Sciatic nerve (tissue), 2 donors: ENCODE measurements at places on chromosomes 2 and 18.

DNA sequence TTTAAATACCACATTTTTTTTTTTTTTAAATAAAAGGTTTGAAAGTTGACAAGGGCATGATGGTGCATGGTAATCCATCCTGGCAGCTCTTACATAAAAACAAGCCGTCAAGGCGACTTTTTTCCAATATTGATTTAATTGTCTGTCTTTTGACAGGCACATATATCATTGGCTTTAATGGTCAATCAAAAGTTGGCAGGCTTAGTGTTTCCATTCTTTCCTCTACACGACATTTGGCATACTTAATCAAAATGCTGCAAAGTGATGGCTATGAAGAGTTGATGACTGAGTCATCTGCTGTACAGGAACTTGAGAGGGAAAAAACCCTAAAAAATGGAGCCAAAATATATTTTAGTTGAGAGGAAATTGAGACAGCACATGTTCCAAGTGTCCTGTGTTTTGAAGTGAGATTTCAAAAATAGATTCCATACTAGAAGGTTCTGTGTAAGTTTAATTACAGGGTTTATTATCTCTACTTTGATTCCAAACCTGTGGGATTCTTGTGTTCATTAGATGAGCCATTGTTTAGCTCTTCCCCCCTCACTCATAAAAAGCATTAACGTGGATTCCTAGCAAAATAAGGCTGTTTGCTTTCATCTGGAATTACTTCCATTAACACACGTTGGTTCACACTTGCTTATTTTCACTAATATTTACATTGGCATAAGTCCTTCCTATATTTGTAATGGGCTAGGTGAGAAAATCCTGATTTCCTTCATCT is 3.2 kb downstream of the TSHZ1 start:
- no peak for DNase-seq

DNA sequence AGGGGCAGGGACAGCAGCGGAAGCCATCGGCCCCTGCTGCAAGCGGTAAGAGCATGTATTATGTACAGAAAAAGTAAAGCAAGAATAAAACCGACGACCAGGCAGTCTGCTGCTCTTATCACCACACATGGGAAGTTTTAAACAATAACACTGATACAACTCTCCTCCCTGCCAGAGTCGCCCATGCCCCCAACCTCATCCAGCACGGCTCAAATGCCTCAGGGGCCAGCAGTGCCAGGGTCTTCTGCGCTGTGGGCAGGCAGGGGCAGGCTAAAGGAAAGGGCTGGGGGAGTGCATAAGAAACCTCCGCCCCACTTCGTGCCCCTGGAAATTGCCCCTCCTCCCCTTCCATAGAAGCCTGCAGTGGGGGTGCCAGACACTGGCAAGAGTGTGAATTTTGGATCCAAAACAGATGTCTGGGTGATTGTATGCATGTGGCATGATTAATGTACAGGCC is 10.1 kb downstream of the TEX51 start:
- DNase-seq: peak; percentile 35

DNA sequence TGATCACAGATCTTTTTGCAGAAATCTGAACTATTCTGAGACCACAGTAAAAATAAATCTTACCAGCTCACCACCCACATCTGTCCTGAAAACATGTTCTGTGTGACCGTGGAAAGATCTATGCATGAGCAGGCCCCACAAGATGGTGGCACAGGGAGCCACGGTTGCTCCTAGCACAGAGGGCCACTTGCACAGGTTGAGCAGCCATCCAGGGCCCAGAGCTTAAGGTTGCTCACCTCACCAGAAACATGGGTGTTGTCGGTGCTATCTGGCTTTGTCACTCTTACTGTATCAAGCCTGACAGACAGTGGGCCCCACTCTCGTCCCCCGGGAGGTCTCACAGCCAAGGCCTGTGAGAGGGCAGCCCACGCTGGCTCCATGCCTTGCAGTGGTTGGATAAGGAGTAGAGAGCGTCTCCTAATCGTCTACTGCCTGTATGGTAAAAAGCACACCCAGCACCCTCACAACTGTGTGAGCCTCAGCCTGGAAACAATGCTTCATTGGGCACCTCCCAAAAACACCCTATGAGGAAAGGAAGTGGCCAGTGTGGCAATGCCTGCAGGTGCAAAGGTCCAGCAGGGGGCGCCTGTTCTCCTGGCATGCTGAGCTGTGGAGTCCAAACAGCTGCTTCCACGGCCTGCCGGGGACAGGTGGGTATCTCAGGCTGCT is 19.6 kb downstream of the TUBB6 start:
- peak; percentile 86 for DNase-seq

DNA sequence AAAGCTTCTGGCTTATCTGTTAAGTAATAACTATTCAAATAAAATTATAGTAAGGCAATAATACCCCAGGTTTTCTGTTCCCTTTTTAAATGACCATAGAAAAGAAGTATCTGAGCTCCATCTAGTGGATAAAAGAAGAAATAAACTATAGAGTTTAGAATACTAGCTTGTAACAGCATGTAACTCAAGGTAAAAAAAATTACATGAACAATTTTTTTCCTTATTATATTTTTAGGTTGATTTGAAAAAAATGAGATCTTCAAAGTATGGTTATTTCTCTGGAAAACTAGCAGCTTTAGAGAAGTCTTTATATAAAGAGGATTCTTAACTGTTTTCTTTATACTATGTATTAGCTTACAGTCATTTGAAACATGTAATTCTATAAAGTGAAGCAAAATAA is 58.1 kb downstream of the NCKAP1 start:
- DNase-seq: no peak

DNA sequence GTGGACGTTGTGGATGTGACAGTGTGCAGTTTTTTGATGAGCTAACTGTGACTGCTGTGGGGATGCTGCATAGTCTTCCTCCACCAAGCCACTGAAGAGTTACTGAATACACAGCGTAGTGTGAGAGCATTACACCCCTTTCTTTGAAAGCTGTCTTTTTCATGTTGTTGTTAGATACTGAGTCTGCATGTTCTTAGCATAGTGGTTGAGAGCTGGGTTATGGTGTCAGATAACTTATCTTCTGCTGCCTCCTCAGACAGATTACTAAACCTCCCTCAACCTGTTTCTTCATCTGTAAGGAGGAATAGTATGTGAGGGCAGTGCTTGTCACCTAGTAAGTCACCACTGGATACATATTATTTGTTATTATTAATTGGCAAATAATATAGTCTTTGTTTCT is 63.2 kb downstream of the CEP192 start:
- DNase-seq: no peak

DNA sequence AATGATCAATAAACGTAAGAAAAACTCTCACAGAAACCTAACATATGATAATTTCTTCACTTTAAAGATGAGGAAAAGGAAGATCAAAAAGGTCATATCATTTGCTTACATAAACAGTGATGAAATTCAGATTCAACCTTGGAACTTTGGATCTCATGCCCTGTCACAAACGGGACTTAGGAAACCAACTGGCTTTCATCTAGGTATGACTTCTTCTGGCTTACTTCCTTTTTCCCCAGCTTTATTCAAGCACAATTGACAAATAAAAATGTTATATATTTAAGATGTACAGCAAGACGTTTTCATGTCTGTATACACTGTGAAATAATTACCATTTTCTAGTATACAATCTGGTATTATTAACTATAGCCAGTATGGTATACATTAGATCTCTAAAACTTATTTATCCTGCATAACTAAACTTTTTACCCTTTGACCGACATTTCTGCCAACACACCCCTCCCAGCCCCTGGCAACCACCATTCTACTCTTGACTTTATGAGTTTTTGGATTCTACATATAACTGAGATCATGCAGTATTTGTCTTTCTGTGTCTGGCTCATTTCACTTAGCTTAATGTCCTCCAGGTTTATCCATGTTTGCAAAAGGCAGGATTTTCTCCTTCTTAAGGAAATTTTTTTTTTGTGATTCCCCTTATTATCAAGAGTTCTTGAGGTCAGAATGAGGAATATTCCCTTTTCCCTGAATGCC is 46.0 kb upstream of the COBLL1 start:
- no peak for DNase-seq
